Stimulated activated CD4-positive, alpha-beta T cell treated with anti-CD3 and anti-CD28 coated beads, Interleukin-15, amount 100 ng/mL, for 48 hours (primary cell): ENCODE measurements at places on chromosomes 4 and X.

DNA sequence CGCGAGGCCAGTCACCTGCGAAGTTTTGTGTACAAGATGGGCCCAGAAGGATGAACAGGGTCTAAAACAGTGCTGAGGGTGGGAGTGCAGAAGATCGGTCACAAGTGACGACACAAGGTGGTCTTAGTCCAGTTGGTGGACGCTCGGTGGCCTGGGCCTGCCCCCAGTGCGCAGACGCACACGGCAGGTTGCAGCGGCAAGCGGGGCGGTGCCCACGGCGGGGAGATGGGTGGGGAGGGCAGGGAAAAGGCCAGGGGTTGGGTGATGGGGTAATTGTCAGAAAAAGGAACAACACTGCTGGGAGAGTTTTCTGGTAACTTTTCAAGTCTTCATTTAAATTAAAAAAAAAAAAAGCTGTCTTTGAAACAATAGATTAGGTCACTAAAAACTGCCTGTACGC lies 1.0 kb upstream of the PRDX4 start:
- no peak for DNase-seq

DNA sequence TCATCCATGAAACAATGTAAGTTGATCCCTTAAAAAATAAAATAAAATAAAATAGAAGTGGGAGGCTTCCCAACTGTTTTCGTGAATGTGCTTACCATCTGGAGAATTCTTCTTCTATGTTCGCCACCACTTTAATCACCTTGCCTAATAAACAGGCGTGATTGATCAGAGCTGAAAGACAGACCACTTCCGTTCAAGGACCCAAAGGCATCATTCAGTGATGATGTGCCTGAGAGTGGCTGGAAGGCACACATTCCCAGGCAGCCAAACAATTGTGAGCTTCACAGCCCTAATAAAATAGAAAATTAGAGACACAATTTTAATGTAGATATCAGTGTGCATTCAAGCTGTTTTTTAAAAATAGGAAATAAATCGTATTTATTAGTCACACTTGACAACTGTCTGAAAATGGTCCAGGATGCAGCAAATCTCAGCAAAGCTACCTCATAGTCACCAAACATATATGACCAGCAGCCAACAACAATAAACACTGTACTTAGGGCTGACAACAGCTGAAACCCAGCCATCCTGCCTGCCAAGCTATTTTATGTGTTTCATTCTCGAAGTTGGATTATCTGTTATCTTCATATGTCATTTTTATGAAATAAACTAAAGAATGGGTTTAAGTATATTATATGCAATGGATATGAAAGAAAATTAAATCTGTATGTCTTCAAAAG lies 163.2 kb upstream of the FAM9B start:
- no peak for DNase-seq

GRCh38 chr4:94253036-94253435 lies 45.4 kb downstream of the SMARCAD1 start:
- DNase-seq: no peak

GRCh38 chrX:154376774-154377173 lies 2.3 kb upstream of the EMD start:
- no peak for DNase-seq

GRCh38 chrX:149002320-149002719 lies 501.9 kb downstream of the AFF2 start:
- no peak for DNase-seq

GRCh38 chrX:31808357-31808756 lies 736.5 kb upstream of the FTHL17 start:
- no peak for DNase-seq

GRCh38 chr4:126727461-126727860 lies 905.3 kb upstream of the INTU start:
- no peak for DNase-seq

GRCh38 chr4:161457311-161457710 lies 706.5 kb downstream of the FSTL5 start:
- DNase-seq: no peak

DNA sequence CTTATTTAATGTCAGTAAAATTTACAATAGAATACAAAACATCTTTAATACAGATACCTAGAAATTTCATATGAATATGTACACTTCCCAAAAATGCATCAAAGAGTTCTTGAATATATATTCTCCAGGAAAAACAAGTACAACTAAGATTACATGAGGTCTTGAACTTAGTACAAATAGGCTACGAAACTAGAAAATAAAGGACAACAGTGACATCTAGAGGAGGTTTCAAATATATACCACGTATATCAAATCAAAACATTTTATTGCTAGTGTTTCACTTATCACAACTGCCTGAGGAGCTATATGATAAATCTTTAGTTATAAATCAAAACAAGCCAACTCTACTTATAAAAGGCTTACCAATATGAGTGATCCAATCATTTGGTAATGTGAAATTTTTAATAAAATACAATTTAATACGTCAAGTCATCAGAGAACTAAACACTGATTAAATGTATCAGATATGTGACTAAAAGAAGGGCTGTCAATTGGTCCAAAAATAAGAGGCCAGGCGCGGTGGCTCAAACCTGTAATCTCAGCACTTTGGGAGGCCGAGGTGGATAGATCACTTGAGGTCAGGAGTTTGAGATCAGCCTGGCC lies 36.6 kb downstream of the ANAPC10 start:
- DNase-seq: no peak

- DNase-seq: no peak
Observed at GRCh38 chr4:158176108-158176507, 3.3 kb upstream of the GASK1B start.

GRCh38 chr4:77209936-77210335 lies 52.9 kb downstream of the CCNG2 start:
- no peak for DNase-seq

- DNase-seq: no peak
Observed at GRCh38 chr4:14399848-14400247, 602.4 kb upstream of the CPEB2 start.

GRCh38 chr4:5710961-5711478 lies at the start of gene EVC:
TSS of gene EVC (plus strand) at chr4:5711201. CDS start at chr4:5711381, 180 bp downstream.
- DNase-seq: no peak

GRCh38 chr4:182729516-182729915 lies 187.7 kb downstream of the DCTD start:
- DNase-seq: no peak

DNA sequence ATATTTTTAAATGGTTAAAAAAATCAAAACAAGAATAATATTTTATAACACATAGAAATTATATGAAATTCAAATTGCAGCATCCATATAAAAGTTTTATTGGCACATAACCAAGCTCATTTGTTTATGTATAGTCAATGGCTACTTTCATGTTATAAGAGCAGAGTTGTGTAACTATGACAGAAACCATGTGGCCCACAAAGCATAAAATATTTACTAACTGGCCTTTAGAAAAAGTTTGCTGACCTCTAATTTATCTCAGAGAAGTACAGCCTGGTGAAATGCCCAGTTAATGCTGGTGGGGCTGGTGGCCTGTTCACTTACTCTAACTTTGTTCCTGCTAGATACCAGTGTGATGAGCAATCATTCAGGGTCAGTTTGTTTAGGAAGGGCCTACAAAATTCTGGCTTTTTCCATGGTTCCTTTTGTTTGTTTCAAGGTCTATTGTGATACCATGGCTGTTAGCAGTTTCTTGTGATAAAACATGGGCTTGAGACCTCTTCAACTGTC lies 104.6 kb downstream of the PPP1R2C start:
- no peak for DNase-seq

GRCh38 chr4:1711055-1711570 lies 1.0 kb downstream of the SLBP start:
- no peak for DNase-seq

- DNase-seq: no peak
Observed at GRCh38 chr4:176274441-176274840, 5.4 kb upstream of the ASB5 start.

- no peak for DNase-seq
Observed at GRCh38 chr4:151991001-151991883, 230.4 kb upstream of the GATB start.

GRCh38 chr4:164239976-164240375 lies 514.0 kb upstream of the SMIM31 start:
- no peak for DNase-seq

- DNase-seq: no peak
Observed at GRCh38 chr4:119984996-119985395, 81.7 kb downstream of the MAD2L1 start.

GRCh38 chrX:74924449-74925224 lies 615 bp downstream of the NEXMIF start:
- DNase-seq: peak; percentile 9

- DNase-seq: no peak
Observed at GRCh38 chr4:6233929-6234328, 33.6 kb upstream of the JAKMIP1 start.

GRCh38 chrX:139554991-139555675 lies 24.6 kb downstream of the F9 start:
- DNase-seq: no peak

- no peak for DNase-seq
Observed at GRCh38 chr4:127623797-127624083, 9.0 kb upstream of the INTU start.

DNA sequence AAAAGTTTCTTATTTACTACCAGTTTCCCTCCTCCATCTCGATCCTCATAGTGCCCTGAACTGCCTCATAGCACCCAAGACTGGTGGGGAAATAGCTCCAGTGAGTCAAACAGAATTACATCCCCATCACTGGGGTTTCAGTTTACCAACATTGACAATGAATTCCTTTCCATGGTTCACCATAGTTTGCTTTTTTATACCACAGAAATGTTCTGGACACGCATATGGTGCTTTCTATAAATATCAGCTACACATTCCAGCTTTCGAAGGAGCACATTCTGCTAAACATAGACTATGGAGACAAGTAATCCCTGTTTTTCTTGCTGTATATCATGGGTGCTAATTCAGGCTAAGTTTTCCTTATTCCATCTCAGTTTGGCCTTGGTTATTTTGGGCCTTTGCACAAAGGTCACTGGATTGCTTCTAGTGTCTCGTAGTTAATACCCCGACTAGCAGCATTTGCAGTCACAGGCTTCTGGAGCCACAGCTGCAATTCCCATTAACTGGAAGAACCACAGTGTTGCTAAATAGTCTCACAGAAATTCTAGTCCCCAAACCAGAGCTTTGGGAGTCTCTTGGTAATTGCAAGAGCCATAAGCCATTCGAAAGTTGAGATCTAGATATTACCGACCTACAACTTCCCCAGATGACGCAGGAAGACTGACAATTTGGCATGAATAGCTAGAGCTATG lies 53.4 kb upstream of the TRPC3 start:
- no peak for DNase-seq

DNA sequence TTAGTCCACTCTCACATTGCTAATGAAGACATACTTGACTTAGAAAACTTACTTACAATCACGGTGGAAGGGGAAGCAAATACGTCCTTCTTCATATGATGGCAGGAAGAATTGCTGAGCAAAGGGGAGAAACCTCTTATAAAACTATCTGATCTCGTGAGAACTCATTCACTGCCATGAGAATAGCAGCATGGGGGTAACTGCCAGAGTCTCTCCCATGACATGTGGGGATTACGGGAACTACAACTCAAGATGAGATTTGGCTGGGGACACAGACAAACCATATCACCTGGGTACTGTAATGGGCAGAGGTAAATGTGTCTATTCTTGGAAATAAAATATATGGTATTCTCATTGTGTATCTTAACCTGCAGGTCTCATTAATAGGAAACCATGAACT lies 711.6 kb upstream of the GRID2 start:
- no peak for DNase-seq

GRCh38 chr4:177485528-177485927 lies 43.3 kb upstream of the AGA start:
- DNase-seq: no peak

DNA sequence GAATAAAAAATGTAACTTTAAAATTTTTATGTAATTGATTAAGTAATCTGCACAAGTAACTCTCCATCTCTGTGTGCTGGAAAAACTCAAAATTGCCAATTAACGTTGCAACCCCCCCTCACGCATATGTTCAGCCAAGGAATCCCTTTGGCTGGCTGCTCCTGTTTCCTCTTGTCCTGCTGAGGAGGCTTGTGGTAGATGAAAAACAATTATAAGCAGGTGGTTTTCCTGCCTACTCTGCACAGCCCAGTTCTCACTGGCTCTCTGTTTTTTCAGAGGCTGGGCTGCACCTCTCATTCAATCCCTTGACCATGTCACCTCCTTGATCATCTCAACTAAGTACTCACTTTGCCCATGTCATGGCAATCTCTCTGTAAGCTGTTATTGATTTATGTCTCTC lies 1068.4 kb downstream of the ARAP2 start:
- no peak for DNase-seq

- DNase-seq: no peak
Observed at GRCh38 chrX:18691431-18691830, 16.0 kb upstream of the PPEF1 start.

DNA sequence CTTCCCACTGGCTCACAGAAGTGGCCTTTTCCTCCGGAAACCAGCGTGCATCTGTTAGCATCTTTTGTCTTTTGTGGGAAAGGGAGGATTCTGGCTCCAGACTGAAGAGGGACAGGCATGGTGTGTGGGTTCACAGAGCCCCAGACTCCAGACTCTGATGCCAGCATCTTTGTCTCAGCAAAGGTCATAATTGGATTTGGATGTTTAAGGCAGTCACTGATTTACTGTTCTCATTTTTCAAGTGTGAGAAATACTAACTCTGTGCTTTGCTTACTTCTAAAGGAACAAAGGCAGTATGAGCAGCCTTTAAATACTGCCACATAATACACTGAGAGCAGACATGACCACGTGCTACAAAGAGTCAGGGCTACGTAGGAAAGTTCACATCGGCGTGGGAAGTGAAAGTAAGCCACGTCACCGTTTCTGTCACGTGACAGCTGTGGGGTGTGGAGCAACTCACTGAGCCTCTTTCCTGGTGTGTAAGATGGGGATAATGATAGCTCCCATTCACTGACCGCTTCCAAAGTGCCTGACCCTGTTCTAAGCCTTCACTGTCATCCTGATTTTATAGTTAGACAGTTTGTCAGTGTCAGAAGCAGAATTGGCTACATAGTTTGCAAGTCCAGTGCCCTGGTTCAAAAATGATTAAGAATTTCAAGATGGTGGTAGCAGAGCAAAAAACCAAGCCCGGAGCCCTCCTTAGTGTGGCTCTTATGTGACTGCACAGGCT lies 24.8 kb upstream of the TMSB4X start:
- peak; percentile 71 for DNase-seq
